ENCODE measurements at places on chromosomes 4 and X.

DNA sequence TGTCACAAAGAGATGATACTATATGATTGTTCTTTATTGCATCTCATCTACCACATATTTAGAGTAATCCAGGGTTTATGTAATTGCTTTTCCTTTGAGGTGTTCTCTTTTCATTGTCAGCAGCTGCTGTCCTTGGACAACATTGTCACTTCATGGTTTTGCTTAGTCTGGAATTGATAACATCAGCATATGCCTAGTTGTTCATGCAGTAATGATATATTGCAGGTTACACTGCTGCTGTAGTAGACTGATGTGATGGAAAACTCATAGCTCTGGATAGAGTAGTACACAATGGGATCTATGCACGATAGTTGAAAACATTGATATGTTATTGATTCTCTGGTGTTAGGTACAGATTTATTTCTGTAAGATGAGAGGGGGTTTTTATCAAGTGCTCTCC lies 13.7 kb downstream of the NEIL3 start:
- DNase-seq, result no peak

GRCh38 chr4:76363556-76364290 lies 57.2 kb downstream of the STBD1 start:
- no peak for DNase-seq

GRCh38 chrX:65009459-65009858 lies 33.2 kb upstream of the ZC4H2 start:
- DNase-seq, result no peak

DNA sequence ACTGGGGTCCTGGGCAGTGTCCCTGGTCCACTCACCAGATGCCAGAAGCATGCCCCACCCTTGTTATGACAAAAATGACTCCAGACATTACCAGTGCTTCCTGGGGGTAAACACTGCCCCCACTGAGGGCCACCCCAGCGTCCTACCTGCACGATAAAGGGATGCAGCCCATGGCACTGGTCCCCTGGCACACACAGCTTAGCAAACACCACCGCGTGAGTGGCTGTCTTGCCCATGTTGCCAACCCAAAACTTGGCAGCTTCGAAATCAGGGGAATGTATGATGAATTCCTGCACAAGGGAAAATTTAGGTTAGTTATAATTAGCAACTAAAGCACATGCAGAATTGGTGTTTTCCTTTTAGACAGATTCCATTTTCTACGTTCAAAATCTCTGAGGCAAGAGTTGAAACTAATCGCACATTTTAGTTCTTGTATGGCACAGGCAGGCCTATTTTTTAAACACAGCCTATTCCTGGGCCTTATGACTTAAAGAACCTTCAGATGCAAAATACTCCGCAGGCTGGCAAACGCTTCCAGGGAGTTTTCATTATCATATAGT lies 30.4 kb downstream of the ACOX3 start:
- no peak for DNase-seq
